Stimulated activated naive CD4-positive, alpha-beta T cell (primary cell): ENCODE measurements at places on chromosomes 1 and 21.

DNA sequence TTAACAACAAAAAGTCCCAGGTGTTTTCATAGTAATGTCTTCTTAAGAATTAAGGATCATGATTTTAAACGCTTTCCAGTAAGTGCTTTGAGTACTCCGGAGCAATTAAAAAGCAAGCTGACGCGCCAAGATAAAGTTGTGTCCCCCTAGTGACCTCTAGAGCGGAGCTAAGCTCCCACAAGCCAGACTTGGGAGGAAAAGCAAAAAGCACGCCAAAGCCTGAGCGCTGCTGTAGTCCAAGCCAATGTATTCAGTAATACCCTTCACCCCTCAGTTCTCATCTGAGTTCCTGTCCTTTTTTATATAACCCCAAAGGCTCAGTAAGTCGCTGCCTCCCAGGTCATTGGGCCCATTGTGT, 3.5 kb upstream of the SLC44A5 start:
- no peak for DNase-seq

DNA sequence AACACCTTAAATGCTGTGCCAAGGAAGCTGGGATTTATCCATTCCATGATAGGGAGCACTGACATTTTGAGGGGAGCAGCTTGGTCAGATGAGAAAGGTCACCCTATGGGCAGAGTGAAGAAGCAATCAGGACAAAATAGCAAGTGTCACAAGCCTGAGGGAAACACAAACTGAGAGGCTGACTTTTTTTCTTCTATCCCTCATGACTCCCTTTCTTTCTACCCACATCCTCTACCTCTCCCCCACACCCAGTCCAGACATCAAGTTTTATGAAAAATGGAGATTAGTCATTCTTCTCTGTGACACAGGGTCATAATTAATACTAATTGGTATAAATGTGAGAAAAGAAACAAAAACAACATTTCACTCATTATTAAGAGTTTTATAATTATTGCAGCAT, 103.1 kb downstream of the SLC25A24 start:
- no peak for DNase-seq

DNA sequence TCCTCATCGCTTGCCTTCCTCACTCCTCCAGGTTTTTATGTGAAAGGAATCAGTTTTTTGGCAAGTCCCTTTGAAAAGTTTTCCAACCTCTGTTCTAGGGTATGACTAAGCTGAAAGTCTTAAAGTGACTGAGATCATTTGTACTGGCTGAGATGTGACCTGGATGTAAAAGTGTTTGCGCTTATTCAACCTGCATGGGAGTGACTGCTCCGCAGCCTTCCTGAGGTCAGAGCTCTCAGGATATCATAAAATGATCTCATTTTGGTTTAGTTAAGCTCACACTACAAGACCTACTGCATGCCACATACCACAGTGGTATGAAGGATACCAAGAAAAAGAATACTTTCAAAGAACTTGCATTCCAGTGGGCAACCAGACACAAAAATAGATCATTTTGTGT, 29.8 kb upstream of the TADA1 start:
- DNase-seq: no peak

- no peak for DNase-seq
Measured at GRCh38 chr1:244837597-244838258, 2.3 kb downstream of the COX20 start.

- no peak for DNase-seq
Measured at GRCh38 chr1:210516697-210517459, 188.2 kb downstream of the HHAT start.

DNA sequence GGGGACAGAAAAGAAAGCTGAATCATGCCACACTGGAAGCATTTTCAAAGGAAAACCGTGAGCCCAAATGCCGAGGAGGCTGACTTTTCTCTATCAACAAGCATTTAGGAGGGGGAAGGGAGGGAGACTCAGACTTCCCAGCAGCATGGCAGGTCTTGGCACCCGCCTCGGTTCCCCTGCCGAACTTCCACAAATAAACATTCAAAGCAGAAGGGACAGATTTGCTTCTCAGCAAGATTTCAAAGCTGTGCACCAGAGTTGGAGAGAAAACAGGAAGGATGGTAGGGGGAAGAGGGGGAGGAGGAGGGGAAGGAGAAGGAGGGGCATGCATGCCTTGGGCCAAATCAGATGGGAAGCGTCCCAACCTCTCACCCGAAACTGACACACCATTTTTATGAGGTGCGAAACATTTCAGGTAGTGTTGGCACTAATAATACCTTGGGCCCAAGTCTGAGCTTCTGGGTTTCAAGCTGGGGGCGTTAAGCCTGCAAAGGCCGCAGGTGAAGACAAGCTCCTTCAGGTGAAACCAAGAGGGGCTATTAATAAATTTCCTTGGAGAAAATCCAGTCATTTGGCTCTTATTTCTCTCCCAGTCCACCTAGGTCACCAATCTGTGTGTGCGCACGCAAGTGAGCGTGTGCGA, 26.4 kb downstream of the ABCA4 start:
- DNase-seq: no peak

DNA sequence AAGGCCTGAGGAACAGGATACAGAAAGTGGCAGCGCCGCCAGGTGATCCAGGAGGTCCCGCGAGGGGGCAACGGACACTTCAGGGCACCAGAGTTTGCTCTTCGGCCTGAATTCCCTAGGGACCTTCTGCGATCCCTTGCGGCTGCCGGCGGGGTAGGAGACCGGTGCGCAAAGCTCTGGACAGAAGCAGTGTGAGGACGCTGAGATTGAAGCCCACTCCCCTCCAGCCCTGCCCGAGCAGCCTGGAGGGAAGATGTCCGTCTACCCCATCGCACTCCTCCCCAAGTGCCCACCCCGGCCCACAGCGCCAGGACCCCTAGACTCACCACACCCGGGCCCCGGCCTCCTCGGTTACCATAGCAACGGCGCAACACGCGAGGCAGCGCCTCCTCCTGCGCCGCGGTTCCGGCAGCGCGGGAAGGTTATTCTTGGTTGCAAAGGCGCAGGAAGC, at the start of gene ANKRD45:
ANKRD45 (minus strand) TSS at position 361 of the 451 bp plus-strand sequence. CDS start 10,433 bp downstream, outside the sequence.
- DNase-seq: no peak

- no peak for DNase-seq
Measured at GRCh38 chr1:183567584-183567983, 22.7 kb downstream of the NCF2 start.
